Fibroblast of skin of right biceps (primary cell): ENCODE measurements at places on chromosomes 1 and 21.

- no peak for DNase-seq
These were observed 67.2 kb downstream of the ZBTB18 start for GRCh38 chr1:244118109-244118761.

DNA sequence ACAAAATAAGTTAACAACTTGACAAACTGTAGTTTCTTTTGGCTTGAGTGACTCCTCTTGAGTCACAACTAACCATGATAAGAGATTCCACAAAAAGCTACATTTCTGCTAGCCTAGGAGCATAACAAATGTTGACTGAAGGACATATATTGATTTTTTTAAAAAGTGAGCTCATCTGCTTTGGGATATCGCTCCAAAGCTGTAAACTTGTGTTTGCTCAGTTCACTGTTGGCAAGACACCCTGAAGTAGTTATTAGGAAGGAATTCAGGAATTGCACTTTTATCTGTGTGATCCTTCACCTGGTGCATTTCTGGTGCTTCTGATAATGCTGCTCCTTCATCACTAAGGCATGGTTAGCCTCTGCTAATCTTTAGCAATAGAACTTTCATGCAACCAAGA is 23.7 kb downstream of the RWDD3 start:
- no peak for DNase-seq

DNA sequence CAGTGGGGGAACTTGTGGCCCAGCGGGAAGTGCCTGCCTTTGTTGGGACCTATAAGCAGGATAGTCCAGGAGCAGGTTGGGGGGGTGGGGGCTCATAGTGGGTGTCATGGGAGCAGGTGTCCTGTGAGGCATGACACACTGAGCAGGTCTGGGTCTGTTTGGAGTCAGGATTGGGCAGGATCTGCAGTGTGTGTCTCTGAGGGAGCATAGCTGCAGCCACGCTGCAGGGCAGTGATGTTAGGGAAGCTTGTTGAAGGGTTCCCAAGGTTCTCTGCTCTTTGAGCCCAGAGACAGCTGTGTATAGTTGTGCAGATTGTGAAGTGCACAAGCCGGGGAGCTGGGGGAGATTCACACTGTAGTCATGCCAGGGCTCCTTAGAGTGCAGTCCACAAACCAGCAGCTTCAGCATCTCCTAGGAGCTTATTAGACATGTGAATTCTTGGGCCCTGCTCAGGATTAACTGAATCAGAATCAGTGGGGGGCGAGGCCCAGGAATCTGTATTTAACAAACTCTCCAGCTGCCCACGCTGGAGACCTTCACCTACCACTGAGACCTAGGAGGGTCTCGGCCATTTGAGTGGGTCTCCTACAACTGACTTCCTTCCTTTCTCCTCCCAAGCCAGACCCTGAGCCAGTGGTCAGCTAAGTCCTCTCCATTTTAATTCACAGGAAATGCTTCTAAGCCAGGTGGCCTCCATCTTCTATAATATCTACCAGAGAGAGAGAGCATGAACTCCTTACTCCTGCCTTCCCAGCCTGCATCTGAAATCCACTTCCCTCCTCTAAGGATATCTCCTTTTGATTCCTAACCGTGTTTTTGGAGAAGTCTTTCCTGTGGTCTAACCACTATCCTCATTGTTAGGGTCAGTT is 11.1 kb downstream of the INSRR start:
- DNase-seq: no peak

DNA sequence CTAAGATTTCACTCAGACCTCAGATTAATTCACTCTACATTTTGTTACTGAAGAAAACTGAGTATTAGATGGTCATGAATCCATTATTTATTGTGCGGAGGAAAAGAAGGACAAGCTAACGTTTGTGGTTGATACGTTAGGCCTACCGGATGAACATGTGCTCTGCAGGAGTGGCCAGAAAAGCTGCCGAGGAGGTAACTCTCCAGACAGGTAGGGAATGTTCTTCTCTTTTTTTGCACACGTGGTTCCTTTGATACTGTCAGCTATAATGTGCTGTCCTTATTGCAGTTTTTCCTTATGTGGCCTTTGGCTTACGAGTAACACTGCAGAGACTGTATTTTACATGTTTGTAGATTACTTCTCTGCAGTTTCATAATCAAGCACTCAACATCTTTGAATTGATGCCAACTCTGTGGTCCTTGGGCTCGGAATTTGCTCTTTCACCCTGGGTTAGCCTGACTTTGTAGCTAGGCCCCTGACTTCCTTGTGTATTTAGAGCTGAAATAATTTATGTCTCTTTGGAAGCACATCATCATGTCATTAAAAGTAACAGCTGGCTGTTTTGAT is 13.6 kb downstream of the MTR start:
- no peak for DNase-seq

DNA sequence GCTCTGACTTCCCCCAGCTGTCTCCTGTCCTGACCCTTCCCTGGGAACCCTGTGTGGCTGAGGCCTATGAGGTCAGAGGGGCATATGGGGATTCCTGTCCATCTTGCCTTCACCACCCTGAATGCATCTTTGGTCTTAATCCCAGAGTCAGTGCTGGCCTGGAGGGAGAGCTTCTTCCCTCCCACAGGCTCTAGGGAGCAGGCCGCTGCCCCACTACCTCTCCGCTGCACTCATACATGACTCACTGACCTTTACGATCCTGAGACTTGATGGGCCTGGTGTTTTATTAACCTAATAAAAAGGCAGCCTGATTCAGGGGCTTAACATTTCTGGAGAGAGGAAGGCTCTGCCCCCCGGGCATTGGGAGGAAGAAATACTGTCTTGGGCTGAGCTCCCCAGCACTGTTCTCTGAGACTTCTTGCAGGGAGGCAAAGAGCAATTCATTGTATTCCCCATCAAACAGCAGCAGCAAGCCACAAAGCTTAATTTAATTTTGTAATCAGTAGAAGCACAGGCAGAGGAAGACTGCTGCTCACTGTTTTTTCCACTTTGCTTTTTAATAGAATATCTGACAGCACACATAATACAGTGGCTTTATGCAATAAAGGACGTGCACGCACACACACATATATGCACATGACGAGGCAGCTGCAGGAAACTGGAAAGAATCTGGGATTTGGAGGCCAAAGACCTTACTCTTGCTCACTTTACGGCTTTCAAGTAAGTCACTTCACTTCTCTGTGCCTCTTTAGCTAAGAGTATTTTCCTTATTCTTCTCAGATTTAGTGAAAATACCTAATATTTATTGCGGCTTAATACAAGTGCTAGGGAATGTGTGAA is 89.2 kb upstream of the GRIK3 start:
- no peak for DNase-seq

DNA sequence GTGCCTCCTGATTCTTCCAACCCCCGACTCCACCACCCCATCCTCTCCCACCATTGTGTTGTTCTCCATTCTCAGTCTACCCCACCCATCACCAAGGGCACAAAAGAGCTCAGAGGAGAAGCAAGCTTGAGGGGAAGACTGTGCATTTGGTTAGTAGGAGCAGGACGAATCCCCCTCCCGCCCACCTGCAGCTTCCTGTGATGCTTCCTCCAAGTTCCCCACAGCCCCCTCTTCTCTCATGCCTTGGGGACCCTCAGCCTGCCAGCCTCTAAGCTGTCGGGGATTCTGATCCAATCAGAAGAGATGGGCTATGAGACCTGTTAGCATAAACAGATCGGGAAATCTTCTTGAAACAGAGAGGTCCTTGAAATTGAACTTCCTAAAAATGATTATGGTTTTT is 22.2 kb upstream of the CAPZB start:
- DNase-seq: no peak

DNA sequence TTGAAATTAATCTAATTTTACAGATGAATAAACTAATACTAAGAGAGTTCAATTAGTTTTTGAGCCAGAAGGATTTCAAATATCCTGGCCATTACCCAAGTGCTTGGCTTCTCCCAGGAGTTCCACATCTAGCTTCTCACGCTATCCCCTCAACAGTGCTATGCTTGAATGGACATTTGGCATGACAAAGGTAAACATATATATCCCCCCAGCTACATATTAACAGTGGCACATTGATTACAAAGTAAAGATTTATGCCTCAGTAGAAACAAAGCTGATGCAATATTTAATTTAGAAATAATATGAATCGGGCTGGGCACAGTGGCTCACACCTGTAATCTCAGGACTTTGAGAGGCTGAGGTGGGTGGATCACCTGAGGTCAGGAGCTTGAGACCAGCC is 434.6 kb upstream of the PRMT6 start:
- DNase-seq: no peak

DNA sequence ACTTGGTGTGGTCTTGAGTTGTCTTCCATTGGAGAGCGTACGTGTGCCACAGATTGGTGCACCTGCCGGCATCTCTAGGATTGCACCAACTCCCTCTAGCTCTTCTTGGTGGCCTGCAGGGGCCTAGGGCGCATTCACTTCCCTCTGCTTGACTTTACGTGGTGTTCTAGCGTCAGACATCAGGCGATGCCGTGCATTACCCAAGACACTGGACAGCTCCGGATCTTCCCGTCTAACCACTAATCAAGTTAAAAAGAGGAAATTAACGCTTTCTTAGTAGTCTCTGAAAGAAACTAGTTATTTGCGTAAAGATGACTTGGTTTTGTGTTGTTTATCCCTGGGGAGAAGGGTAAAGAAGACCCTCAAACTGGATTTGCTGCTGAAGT is 510 bp upstream of the IL10RB start:
- DNase-seq: no peak

DNA sequence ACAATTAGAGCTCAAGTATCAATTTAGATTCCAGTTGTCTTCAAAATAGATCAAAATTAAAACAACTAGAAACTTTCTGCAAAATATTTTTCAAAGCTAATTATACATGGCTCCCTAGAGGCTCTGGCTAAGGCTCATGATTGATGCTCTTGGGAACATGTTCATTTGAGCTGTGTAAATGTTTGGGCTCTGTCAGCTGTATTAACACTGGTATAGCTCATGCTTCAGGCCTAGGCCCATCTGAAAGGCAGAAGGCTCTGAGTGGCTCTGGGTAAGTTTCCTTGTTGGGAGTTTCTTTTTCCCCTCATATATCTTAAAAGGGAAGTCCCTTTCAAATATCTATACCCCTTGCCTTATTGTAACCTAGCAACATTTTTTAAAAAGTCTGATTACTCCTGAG is 81.3 kb downstream of the UROD start:
- no peak for DNase-seq

- no peak for DNase-seq
These were observed 7.1 kb downstream of the AMIGO1 start for GRCh38 chr1:109502364-109502851.

DNA sequence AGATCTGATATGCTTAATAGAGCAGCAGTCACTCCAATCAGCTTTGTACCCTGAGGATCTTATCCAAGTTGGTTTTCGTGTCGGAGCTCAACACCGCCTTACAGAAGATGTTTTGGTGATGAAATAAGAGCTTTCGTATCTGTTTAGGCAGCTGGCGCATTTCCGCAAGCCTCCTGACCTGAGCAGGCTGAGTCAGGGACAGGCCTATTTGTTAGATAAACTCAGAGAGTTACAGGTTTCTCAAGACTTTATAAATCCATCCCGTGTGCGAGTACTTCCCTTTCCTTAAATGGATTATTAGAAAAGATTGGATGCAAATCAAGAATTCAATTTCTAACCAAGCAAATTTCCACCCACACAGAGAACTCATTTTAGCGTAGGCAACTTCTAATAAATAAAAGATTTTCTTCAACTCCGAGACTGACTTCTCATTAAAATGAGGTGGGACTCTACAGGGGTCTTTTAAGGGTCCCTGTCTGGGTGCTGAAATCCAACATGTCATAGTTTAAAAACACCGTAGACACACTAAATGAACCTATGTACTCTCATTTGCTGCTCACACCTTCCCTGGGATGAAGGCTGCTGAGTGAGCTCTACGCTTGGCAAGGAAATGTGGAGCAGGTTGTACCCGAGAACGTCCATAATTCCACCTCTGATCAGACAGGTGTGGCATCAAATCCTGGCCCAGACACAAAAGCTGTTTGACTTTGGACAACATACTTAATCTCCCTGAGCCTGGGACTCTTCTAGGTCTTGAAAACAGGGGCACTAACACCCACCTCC is 106.9 kb upstream of the F3 start:
- peak; percentile 94 for DNase-seq

- no peak for DNase-seq
These were observed 90.7 kb upstream of the IFFO2 start for GRCh38 chr1:19046972-19047731.

GRCh38 chr1:106254748-106255147 is 801.7 kb upstream of the PRMT6 start:
- no peak for DNase-seq

GRCh38 chr1:31043631-31044030 is 21.9 kb downstream of the PUM1 start:
- no peak for DNase-seq

GRCh38 chr1:43992232-43992995 is 1.0 kb downstream of the CCDC24 start:
- DNase-seq: no peak
